ENCODE measurements at places on chromosomes 1 and 21. TPM values are rescaled to one million over a fixed set of nuclear protein-coding genes. Genes with fewer than 3 reads are reported as not detected.
A peak's percentile ranks its signal among the peaks of the same experiment; 100 is the strongest.

The OPRD1 gene
- not detected for total RNA-seq

DNA sequence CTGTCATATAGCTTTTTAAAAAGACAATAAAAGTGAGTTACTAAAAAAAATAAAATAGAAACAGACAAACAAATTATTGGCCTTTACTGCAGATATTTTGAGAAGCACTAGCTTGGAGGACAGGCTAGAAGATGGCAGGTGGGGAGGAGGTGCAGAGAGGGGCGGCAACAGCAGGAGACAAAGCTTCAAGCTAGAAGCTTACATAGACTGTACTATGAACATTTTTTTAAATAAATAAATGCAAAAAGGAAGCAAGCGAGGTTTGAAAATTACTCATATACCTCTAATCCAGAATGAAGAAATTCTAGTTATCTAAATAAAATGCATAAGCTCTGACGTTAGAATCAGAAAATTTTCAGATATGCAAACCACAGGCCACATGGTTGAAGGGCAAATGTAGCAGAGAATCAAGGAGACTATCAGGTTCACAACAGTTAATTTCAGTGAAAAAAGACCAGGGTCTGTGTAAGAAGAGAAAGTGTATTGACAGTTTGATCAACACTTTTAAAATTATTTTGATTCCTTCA is 54.9 kb downstream of the NRIP1 start:
- peak; percentile 77 for DNase-seq

DNA sequence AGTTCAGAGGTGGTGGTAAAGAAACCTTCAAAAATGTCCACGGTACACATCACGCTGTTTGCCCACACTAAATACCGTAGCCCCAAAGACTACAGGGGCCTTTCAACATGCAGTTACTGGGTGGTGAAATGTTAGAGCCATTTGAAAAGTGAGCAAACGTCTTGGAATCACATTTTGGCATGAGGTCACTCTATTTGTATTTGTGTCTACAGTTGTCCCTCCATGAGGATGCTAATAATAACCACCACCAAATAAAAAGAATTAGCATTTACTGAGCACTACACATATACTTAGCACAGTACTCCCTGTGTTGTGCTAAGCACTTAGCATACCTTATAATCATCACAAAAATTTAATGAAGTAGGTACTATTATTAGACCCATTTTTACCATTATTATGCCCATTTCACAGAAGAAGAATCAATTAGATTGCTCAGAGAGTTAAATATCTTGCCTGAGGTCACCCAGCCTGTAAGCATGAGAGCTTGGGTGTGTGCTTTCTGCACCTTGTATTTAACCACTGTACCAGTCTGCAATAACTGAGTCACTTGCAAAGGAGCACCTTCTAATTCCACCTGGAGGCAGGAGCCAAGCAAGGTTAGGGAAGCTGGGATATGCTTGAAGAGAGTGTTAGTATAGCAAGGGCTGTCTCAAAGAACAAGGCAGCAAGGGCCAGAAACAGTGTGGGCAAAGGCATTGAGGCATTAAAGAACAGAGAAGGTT is 57.4 kb downstream of the DNTTIP2 start:
- no peak for DNase-seq

DNA sequence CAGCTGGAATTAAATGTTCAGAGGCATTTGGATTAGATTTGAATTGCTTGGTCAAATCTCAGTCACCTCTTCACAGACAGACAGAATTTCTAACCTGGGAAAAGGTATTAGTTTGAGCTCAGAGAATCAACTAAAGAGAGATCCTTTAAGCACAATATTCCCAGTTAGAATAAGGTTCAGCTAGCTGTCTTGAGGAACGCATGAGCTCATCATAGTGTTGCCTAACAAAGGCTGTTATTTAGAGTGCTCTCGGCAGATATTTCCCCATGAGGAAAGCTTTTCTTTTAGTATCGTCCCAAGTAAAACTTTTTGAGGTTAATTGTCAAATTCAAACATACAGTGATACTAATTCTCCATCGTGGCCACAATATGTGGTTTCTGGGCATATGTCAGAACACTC is 269.9 kb downstream of the HLX start:
- no peak for DNase-seq

GRCh38 chr21:43613755-43614638 is 45.3 kb downstream of the HSF2BP start:
- DNase-seq, result no peak

- DNase-seq, result no peak
Observed at GRCh38 chr21:46594276-46594675, 10.6 kb downstream of the S100B start.

GRCh38 chr1:165228676-165229075 is 127.8 kb downstream of the LMX1A start:
- DNase-seq, result no peak

DNA sequence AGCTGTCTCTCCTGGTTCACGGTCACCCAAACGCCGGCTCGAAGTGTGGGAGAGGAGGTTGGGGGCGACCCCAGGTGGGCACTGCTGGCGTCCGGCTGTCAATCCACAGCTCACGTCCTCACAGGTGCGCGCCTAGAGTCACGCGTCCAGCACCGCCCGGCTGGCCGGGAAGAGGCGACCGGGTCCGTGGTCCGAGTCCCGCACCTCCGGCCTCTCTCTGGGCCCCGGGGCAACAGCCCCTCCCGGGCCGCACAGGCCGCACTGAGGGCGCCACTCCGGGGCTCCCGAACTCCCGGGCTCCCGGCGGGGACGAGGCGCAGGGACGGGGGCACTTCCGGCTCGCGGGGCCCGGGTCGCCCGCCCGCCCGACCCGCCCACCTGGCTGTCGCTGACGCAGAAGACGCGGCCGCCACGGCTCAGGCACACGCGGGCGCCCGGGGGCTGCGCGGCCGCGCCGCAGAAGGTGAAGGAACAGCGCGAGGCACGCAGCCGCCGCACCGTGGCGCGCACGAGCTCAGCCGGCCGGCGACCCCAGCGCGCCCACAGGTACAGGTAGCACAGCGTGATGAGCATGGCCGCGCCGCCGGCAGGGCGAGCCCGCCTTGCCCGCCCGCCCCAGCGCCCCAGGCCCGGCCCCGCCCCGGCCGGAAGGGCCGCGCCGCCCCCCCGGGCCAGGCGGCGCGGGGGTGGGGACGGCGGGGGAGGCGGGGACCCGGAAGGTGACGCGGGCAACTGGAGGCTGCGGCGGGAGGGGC is at the start of gene HLCS:
Gene HLCS (minus strand): TSS at position 604 of the 755 bp plus-strand sequence. CDS start 31 bp downstream, at position 573.
- DNase-seq, result peak; percentile 3

GRCh38 chr1:36852586-36852985 is 181.7 kb downstream of the GRIK3 start:
- DNase-seq, result no peak

All from HFFc6 (cell line).